ENCODE measurements at places on chromosomes 12 and 14. TPM values are rescaled to one million over a fixed set of nuclear protein-coding genes. Genes with fewer than 3 reads are reported as not detected.

DNA sequence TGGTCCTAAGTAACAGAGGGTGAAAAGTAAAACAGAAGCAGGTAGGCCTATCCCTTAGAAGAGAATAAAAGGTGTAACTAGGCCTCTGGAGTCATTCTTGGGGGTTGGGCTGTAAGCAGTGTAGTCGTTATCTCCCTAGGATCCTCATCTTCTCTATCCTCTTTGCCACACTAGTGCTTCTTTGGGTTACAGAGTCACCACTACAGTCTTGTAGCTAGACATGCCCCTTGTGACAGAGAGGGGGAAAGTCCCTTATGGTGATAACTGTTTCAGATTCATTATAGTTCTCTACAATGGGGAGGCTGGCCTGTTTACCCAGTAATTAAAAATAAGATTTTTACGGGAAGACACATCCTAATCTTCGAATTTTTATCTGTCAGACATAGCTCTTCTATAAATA is 16.4 kb upstream of the SRP54 start:
- DNase-seq: no peak

DNA sequence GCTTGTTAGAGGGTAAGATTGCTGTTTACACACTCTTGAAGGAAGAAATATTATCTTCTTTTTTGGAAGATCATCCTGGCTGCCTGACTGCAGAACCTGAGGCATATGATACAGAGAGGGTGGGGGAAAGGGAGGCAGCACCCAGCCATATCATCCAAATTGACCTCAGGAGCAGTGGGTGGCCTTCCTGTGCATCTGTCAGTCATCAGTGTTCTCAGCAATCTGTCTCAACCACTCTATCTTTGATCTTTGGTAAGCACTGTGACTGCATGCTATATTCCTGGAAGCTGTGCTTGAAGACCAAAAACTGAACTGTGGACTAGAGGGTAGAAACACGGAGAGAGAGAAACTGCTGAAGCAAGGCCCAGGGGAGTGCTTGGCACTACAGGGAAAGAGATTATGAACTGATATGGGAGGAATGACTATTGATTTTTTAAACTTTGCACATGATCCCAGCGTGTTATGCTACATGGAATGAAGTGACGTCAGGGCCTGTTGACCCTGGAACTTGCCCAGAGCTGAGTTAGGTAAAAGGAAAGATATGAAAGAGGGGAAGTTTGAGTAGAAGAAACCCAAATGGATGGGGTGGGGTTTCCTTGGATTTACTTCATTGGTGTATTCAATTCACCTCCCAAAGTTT is 171.5 kb downstream of the ASCL1 start:
- DNase-seq: no peak

Gene KRT4
- not detected for total RNA-seq

Gene SYCP3
- not detected for total RNA-seq

DNA sequence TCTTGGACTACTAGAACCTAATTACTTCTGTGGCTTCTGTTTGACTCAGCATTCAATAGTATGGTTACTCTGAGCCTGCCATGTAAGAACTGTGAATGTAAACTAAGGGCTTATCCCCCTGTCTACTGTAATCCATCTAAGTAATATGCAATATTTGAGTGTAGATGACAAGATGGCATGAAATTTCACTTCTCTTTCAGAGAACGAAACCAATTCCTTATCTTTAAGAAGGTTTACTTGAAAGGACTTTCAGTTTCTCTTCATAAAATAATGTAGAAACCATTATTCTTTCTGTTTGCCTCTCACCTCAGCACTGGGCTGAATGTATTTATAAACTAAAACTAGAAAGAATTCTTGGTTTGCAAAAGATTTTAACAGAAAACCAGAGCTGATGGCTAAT is 60.4 kb upstream of the ARID2 start:
- DNase-seq: no peak

- peak; percentile 31 for DNase-seq
These were observed 46.6 kb downstream of the SMIM41 start for GRCh38 chr12:52126050-52126604.

DNA sequence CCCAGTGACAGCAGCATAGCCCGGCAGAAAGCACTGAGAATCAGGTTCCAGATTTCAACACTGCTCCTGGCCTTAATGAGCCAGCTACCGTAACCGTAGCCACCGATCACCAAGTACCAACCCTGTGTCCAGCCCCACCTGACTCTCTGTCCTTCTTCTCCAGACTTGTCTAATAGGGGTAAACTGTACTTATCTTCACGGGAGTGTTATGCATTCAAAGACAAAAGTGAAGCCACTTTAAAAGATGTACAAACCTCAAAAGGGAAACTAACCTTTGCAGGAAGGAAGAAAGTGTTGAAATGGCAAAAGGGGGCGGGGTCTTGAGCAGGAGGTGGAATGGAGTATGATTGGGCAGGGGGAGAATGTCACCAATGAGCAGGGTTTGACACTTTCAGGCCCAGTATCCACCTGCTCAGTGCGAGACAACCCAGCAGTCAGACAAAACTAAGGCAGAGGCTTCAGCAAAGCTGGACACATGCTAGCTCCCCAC is 226.1 kb downstream of the CHST11 start:
- no peak for DNase-seq

Gene PRKAB1
- 20.2 TPM for total RNA-seq

DNA sequence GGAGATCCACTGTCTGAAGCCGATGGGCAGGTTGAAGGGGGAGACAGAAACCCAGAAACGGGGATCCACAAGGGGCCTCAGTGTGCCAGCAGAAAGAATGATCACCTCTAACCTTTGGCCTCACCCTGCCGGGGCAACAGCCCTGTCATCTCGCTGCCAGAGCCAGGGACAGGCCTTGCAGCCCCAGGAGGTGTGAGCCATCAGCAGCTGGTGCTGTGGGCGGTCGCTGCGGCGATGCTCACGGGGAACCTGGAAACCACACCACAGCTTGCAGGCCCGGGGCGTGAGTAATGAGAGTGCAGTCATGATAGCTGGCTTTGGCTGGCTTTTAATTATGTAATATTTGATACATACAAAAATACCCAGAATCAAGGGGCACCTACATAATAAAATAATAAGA is 4.7 kb upstream of the TTC7B start:
- no peak for DNase-seq

Gene TAS2R42
- total RNA-seq: not detected

GRCh38 chr12:46676797-46677520 is 148.8 kb downstream of the SLC38A4 start:
- no peak for DNase-seq

Gene KLC1
- 253 TPM for total RNA-seq

GRCh38 chr12:97572220-97572619 is 109.6 kb downstream of the RMST start:
- no peak for DNase-seq

Gene HOXC12
- not detected for total RNA-seq

DNA sequence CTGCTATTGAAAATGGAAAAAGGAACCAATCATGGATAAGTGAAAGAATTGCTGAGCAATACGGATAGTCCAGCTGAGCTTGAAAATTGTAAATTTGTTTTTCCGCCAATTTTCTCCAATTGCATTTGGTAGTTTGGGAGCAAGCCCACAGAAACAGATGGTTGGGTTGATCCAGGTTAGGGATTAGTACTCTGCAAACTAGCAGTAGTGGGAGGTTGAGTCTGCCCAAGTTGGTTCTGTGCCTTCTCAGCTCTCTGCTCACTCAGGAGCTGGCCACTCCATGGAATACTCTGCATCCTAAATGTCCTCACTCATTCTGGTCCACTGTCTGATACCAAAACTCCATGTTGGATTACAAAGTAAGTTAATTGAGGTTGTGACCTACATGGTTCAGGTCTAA is 361.1 kb upstream of the ATP2B1 start:
- DNase-seq: no peak

Gene KRT72
- total RNA-seq: not detected

Gene ACVR1B
- total RNA-seq: 12.3 TPM

Gene STON2
- 24.6 TPM for total RNA-seq

DNA sequence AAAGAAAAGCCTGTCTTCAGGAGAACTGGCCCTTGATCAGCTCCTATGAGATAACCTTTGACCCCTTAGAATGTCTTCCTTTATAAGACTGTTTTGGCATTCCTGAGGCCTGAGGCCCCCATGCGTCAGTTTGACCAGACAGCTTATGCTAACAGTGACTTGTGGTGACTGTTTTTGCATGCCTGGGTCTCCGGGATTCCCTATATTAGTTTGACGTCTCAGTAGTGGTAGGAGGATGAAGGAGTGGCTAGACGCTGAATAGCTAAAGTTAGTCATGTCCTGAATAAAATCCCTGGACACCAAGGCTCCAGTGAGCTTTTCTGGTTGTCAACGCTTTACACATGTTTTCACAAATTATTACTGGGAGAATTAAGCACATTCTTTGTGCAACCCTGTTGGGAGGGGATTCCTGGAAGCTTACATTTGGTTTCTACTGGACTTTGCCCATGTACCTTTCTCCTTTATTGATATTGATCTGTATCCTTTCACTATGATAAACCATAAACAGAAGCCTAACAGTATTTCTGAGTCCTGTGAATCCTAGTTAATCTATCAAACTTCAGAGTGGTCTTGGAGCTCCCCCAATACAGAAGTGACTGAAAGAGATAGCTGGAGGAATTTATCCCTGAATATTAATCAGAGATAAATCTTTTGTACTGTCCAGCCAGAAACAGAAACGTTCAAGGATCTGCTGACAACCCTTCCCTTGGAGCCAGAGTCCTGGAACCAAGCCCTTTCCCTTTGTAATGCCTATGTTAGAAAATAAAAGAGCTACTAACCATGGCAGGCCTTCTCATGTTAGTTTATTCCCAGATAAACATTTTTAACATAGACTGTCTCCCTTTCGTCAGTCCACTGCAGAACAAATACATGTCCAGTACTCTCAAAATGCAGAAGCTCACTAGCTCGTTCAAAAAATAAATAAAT is 479.2 kb downstream of the RPS29 start:
- no peak for DNase-seq

- no peak for DNase-seq
These were observed 65.4 kb downstream of the ERC1 start for GRCh38 chr12:1056390-1056789.

DNA sequence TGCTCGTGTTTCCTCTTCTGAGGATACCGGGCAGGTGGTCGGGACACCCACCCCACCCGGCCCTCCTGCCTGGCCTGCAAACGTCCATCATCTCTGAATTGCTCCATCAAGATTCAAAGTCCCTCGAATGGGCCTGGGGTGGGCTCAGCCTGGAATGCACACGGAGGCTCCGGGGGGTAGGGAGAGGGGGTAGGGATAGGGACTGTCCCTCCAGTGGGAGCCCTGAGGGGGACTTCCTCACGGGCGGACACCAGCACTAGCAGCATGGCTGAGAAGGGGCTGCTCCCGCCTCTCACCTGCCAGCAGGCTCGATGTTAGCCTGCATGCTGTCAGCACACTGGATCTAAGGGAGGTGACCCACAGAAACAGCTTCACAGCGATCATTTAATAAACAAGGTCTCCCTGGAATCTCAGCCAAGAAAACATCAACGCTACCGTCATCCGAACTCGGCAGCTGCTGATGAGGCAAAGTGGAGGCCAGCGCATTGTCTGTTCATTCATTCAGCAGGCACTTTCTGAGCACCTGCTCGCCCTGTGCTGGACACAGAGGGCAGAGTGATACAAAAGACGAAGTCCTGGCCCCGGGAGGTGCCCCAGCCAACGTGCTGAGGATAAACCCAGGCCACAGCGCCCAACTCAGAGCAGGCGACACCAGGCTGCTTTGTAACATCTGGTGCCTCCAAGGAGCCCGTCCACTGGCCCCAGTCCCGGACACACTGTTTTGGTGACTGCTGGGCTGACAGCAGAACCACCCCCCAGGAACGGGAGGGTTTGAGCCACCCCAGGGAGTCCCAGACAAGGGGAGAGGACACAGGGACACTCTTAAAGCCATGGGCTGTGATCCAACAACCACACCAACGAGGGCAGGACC is 6.3 kb downstream of the TMEM179 start:
- no peak for DNase-seq

Gene PRH1
- total RNA-seq: 30.9 TPM

- no peak for DNase-seq
These were observed 18.4 kb downstream of the ANO6 start for GRCh38 chr12:45234139-45234865.

DNA sequence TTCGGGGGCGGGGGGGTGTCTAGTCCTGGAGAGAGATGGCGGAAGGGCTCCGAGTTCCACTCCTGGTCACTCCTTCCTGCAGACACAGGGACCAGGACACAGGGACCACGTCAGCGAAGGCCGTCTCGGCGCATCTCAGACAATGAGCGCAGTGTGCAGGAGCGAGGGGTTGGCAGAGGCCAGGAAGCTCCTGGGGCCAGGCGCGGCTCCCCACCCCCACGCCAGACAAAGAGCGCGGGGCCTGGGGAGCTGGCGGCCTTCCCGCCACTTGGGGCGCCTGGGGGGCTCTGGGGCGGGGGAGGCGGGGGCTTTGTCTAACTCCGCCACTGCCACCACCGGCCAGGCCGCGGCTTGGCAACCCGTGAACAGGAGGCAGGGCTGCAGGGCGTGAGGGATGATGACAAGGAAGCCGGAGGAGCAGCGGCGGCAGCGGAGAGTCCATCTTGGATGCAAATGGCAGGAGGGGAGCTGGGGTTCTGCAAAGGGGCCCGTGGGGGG is 2.2 kb downstream of the CDK2AP1 start:
- DNase-seq: peak; percentile 80

GRCh38 chr12:130434560-130434959 is 96.9 kb downstream of the PIWIL1 start:
- DNase-seq: peak; percentile 40

GRCh38 chr12:132393991-132394949 is 64.9 kb upstream of the GALNT9 start:
- DNase-seq: peak; percentile 45

Gene KLRC2
- total RNA-seq: 2.0 TPM

DNA sequence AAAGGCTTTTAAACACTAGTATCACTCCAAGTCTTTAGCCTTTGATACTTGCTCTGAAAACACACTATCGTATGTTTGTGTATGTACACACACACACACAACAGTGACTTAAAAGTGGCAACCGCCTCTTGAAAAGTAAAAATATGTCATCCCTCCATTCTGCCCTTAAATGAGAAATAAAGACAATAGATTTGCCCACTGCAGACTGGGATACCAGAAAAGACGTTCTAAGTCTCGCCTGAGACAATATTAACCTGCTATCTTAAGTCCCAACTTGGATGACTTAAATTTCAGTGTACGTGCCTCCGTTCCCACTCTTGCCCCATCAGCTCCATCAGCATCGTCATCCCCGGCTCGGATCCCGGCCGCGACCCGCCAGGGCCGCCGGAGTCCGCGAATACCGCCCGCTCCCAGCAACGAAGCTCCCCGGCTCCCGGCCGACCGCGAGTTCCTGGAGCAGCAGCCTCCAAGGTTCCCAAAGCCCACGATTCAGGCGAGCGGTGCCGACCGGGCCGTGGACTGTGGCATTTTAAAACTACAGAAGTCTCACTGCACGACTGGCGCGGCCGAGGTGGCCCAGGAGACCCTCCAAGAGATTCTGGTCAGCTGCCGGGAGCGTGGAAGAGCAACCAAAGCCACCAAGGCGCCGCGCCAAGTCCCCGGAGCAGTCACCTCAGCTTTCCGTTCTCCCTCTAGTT is 2.8 kb upstream of the ARID2 start:
- DNase-seq: peak; percentile 38

All from breast epithelium (tissue), 4 donors.